ENCODE measurements at places on chromosomes 4 and X.

DNA sequence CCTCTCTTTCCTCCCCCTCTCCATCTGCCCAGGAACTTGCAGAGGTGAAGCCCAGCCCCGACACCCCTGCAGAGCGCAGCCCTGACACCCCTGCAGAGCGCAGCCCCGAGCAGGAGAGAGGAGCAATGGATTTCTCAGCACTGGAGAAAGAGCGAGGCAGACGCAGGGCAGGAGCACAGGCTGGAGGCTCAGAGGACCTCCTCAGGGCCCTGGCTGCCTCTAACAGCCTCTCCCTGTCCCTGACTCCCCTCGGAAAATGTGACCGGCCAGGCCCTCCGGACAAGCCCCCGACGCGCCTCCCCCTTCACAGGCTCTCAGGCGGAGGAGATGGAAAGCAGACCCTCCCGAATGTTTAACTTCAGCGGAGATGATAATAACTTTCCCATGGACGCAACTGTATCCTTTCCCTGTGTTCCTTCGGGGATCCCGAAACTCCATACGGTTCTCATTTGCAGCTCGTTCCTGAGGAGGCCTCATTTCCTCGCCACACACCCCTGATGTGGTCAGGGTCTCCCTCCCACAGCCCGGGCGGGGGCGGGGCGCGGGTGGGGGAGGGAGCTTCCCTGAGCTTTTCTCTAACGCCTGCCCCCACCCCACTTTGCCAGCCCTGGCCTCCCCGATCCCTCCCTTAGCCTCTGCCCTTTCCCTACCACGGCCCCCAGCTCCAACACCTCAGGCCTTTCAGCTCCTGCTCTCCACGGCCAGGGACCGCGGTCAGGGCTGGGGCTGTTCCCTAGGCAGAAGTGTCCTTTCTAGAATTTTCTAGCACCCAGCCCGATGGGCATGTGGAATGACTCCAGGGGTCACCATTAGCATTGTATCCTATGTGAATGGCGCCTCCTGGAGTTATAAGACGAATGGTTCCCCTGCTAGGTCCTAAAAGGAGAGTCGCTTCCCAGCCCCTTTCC is 201.1 kb upstream of the BCOR start:
- no peak for ATAC-seq

GRCh38 chr4:23747281-23747735 is 142.5 kb downstream of the PPARGC1A start:
- ATAC-seq, result no peak

GRCh38 chr4:52957835-52958631 is 95.9 kb downstream of the RASL11B start:
- no peak for ATAC-seq

DNA sequence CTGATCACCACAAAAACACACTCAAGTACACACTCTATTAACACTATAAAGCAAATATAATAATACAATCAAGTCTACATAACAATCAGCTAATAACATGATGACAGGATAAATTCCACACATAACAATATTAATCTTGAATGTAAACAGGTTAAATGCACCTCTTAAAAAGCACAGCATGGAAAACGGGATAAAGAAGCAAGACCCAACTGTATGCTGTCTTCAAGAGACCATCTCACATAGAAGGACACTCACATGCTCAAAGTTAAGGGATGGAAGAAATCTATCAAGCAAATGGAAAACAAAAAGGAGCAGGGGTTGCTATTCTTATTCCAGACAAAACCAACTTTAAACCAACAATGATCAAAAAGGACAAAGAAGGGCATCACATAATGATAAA is 28.1 kb downstream of the CBR4 start:
- ATAC-seq, result no peak

DNA sequence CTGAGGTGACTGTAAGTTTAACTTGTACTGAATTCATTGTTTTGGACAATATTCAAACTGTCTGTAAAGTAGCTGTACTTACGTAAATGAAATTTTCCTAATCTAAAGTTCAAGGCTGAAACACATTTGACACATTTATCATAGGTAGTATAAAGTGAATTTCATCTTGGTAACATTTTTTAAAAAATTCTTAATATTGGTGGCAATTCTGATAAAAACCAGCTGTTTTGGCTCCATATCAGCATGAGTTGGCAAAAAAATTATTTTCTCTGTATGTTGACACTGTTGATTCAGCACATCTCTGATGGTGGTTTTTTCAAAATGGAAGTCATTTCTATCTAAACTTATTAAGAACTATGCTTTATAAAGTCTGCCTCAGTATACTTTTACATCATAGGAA is 30.9 kb downstream of the CXorf58 start:
- no peak for ATAC-seq

DNA sequence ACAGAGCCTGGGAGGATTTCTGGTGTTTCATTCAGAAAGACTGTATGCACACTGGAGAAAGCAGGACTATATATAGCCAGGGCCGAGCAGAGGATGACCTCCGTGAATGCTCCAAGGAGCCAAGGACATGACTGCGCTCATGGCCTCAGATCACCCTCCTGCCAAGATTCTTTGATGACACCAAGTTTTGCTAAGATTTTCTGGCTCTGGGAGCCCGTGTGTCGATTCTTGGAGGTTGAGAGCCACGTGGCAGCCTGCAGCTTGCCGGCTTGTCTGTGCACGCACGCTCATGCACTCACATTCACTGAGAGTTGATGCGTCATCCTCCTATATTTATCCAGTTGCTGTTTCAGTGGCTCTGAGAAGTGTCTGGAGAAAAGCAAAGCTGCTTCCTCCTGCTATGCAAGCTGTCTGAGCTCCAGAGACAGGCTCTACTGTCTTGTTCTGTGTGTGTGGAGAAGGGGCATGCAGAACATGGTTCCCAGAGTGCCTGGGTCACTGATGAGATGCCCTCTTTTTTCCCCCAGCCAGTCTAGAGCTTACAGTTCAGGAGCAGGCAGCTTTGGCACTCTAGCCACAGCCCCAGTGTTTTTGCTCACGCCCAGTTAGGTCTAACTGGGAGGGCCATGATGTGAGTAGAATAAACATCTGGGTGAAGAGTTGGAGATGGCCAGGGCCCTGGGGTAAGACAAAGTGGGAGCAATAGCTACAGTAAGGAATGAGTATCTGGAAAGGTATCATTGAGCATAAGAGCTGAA is 64.9 kb upstream of the SCOC start:
- ATAC-seq, result no peak

GRCh38 chr4:4803216-4803911 is 56.1 kb upstream of the MSX1 start:
- no peak for ATAC-seq

GRCh38 chr4:150004481-150004880 is 73.8 kb upstream of the DCLK2 start:
- ATAC-seq, result no peak

DNA sequence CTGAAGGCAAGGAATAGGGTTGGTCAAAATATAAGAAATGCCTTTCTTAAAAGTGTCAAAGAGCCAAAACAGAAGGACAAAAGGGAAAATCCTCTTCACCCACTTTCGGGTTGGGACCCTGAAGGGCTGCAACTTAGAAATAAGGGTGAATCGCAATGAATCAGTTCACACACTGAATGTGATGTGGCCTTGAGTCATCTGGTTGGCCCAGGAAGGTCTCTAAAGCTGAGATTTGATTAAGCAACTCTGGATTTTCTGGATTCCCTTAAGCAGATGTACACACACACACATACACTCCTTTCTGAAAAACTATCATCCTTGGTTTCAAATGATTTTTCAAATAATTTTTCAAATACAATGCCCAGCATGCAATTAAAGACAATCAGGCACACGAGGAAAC is 13.1 kb downstream of the TAB3 start:
- no peak for ATAC-seq

GRCh38 chr4:126591583-126591982 is 1041.2 kb upstream of the INTU start:
- ATAC-seq, result no peak

GRCh38 chr4:52641854-52642563 is 17.1 kb downstream of the USP46 start:
- peak; percentile 81 for ATAC-seq

DNA sequence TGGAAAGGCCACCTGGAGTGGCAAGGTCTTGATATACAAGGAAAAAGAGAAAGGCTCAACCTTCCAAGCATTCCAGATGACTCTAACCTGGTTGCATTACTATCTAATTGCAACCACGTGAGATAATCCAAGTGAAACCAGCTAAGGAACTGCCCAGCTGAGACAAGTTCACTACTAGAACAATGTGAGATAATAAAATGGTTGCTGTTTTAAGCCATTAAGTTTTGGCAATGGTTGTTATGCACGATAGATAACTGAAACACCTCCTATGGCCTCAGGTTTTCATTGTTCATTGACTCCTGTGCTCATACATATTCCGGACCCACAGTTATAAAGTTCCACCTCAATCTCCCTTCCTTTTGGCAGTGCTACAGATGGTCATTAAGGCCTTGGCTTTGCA is 9.2 kb upstream of the CXorf66 start:
- ATAC-seq, result no peak

DNA sequence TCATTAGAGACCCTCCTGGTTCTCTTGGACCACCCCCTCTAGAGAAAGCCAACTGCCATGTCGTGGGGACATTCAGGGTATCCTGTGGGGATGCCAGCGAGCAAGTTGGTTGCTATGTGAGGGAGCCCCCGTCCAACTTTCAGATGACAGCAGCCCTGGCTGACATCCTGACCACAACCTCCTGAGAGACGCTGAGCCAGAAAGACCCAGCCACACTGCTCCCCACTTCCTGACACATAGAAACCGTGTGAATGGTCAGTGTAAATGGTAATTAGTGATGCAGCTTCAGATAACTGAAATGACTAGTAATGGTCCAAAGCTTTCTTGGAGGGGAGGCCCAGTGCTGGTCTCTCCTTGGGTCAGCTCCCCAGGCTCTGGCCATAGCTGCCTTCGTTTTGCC is 10.8 kb downstream of the CLCN4 start:
- ATAC-seq, result peak; percentile 51

DNA sequence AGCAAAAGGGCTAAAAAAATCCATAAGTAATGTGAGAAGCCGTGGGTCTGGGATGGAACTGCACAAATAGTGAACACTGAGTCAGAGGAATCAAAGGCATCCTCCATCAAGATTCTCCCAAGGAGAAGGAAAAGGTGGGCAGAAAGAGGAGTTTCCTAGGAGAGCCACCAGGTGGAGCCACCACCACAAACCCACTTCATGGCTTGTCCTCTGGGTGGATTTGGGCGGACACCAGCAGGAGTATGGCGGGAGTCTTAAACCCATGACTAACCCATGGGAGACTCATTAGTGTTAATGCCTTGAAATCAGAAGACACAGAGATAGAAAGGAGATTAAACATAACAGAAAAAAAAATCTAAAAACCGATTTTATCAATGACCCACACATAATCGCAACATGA is 147.7 kb downstream of the SH3KBP1 start:
- no peak for ATAC-seq

DNA sequence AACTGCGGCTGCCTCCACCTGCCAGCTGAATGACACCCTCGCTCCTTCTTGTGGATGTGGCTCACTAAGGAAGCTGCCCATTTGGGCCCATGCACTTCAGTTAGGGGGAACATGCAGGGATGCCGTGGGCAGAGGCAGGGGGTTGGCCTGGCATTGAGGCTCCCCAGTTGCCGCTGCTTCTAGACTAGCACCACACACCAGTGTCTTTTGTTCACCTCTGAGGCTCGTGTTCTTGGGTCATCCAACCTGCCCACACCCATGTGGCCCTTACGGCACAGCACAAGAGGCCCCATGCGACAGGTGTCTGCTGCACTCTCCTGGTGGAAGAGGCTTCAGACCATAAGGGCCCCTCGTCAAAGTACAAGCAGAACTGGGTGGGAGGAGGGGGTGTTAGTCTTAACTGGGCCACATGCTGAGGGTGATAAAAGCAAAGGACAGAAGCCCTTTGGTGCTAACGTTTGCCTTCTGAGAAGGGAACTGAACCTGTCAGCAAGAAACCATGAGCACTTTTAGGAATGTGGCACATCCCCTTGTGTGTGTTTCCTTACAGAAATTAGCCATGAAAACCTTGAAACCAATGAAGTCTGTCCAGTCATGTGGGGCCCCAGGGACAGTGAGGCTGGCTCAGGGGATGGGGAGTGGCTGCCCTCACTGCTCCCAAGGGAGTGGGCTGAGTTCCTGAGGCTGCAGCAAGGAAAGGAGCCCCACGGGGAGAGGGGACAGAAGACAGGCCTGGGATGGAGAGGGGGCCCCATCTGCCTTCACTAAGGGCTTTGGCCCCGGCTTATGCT is 39.2 kb downstream of the MAP7D3 start:
- no peak for ATAC-seq

- no peak for ATAC-seq
These were observed 1706.8 kb upstream of the PCDH7 start for GRCh38 chr4:29013341-29013740.

DNA sequence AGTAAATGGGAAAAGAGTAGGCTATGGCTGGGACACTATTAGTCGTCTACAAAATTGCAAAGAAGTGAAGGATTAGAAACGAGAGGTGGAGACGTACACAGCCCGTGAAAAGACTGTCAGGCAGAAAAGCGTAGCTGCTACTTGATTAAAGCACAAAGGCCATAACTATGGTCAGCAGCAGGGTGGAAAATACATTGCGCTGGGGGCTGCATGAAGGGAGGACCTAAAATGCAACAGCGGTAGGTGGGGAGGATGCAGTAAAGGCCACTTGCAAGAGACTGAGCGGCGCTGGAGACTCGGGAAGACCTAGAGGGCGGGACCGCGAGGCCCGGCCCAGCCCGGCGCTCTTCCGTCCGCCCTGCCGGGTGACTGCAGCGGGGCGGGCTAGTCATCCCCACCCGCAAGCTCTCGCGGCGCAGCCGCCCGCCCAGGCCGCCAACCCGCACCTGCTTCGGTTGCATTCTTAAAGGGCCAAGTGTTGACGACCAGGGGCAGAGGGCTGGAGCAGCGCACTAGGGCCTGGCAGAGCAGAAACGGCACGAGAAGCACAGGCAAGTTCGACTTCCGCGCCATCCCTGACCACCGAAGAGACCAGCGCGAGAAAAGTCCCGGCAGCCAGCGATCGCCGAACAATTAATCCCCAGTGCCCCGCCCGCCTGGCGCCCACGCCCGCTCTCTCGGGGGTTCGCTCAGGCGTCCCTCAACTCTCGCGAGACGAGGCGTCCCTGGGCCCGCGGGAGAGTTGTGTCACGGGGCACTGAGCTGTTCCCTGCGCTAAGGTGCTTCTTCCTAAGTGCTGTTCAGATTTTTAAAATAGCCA is at the start of gene AGA:
AGA (minus strand) TSS at position 635 of the 820 bp plus-strand sequence; CDS start at position 573, 62 bp downstream.
- peak; percentile 96 for ATAC-seq
